Activated CD8-positive, alpha-beta T cell treated with anti-CD3 and anti-CD28 coated beads for 36 hours (primary cell): ENCODE measurements at places on chromosomes 6 and 20. TPM values are rescaled to one million over a fixed set of nuclear protein-coding genes. Genes with fewer than 3 reads are reported as not detected.

SIRPB2 gene
- total RNA-seq: not detected

DNA sequence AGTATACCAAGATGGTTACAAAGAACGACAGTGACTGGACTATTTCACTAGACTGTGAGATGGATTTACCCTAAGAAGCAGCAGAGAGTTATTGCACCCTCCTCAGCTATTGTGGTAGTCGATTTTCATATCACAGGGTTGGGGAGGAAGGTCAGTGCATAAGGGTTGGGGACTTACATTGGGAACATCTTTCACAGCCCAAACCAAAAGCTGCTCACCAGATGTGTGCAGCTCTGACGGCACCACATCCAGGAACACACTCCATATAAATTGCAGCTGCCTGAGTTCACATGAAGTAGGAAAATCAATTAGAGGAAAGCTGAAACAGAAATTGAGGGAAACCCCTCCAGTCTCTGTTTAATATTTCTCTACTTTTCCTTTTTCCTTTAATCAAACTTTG, 470.5 kb upstream of the NRSN1 start:
- no peak for DNase-seq

SIRPA gene
- total RNA-seq: 0.09 TPM

DNA sequence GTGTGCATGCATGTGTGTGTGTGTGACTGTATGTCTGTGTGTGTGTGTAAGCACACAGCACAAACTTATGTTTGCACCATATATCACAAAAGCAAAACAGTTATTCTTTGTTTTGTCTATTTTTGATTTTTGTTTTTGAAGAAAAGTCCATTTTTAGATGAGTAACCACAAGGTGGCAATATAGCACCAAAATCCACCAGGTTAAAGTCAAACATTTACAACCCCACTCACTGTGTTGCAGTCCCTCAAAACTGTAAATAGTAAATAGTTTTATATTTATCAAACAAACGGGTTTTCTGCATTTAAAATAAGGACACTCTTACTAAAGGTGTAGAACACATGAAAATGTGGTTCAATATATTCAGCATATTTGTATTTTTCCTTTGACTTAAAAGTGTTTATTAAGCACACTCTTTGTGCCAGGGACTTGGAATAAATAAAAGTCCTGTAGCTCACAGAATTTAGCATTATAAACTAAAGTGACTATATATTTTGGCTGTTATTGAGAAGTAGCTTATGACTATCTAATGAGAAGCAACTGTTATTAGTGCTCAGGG, 118.5 kb downstream of the GFRAL start:
- DNase-seq: no peak

DNA sequence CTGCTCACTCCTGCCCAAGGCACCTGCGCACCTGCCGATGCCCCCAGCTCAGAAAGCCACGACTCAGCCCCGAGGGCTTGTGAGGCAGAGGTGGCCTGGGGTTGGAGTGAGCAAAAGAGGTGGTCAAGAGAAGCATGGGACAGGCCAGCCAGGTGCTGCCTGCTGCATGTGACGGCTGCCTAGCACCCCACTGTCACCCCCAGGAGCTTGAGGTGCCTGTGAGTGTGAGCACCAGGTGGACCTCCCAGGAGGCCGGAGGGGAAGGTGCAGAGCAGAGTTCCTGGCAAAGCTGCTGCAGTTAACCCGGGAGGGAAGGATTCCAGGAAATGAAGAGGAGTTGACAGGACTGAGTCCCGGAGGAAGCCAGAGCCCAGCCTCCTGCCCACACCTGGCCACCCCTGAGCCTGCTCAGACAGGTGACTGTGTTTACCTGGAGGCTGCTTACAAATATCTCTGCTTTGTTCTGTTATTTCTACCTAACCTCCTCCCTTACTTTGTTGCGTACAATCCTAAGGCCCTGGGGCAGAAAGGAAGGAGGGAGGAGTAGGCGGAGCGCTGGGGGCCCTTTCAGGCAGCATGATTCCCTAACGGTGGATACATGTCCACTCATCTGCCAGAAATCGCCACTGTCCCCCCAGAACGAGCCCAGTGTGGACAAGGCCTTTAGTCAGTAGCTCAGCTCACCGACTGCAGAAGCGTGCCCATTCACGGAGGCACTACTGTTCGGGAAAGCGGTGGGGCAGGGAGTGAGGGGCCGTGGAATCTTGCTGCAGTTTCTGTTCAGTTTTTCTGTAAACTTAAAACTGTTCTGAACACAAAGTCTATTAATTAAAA, 87.5 kb upstream of the MPC1 start:
- DNase-seq: no peak

DNA sequence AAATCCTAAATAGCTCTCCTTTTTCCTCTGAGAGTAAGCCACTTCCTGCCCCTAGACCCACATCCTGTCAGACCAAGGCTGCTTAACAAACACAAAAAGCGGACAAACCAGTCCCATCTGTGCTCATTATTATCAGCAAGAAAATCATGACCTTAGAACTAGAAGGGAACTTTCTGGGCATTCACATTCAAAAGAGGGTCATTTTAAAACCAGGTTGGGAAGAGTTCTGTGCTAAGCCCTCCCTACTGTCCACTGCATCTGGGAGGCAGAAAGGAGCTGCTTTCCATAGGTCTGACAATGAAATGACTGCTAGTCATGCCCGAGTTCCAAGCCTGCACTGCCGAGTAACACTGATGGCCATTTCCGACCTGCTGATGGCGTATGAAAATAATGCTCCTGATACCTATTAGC, 15.4 kb downstream of the EZR start:
- DNase-seq: peak; percentile 69

SLC22A7 gene
- not detected for total RNA-seq
